ENCODE measurements at places on chromosomes 2 and 18. TPM values are rescaled to one million over a fixed set of nuclear protein-coding genes. Genes with fewer than 3 reads are reported as not detected.

AQP12A gene
- total RNA-seq = not detected

ASXL3 gene
- 9.4 TPM for total RNA-seq

CRACDL gene
- total RNA-seq = 4.7 TPM

SERPINB11 gene
- total RNA-seq = not detected

DHX57 gene
- 10.9 TPM for total RNA-seq

TRIM54 gene
- 188 TPM for total RNA-seq

MCEE gene
- total RNA-seq = 25.0 TPM

PPP4R1 gene
- total RNA-seq = 67.5 TPM

ASB18 gene
- total RNA-seq = 5.3 TPM

ABCA12 gene
- not detected for total RNA-seq

CBLN2 gene
- total RNA-seq = 0.18 TPM

CCDC121 gene
- total RNA-seq = 5.4 TPM

PLEKHB2 gene
- 26.2 TPM for total RNA-seq

TANC1 gene
- total RNA-seq = 75.8 TPM

Data from right cardiac atrium (tissue), 5 donors.